ENCODE measurements at places on chromosomes 5 and 9.

- ATAC-seq: no peak
Measured at GRCh38 chr9:102362470-102363132, 624.2 kb upstream of the GRIN3A start.

DNA sequence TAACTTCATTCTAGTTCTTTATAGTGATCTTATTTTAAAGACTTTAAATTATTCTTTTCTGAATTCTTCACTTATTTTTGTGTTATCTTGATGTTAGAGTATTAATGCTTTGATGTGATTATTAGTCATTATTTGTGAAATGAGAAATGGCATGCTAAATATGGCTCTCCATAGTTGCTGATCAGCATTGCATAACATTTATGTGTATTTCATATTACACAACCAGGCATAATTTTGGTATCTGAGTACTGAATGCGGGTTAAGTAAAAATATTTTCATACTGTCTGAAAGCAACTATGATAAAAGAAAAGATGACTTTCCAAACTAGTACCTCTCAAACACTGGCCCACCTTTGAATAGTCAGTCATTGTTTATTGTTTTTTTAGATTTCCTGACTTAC is 41.1 kb upstream of the CCNH start:
- no peak for ATAC-seq

GRCh38 chr5:26553079-26553478 is 485.3 kb downstream of the CDH9 start:
- no peak for ATAC-seq

DNA sequence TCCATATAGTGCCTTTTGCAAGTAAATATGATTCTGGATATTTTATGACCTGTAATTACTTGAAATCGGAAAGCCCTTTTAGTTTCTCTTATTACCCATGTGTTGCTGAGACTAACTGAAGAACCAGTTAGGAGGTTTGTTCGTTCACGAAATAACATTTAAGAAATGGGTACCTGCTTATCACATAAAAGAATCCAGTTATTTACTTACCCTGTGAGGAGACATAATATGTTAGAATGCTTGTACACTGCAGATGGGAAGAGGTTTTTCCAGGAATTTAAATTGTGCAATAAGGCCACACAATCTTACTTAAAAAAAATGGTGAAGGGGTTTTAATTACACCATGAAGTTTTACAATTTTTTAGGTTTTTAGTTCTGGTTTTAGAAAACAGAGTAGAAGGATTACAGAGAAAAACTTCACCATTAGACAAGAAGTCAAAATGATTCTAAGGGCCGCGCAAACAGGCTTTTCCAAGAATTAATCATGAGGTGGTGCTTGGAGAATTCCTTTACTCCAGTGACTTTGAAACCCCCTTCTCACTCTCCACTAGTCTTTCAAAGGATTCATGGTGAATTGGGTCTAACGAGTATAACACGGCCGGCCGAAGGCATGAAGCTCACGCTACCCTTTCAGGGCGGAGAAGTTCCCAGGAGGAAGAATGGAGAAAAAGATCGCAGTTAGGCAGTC is 1.1 kb upstream of the PTGER4 start:
- no peak for ATAC-seq

DNA sequence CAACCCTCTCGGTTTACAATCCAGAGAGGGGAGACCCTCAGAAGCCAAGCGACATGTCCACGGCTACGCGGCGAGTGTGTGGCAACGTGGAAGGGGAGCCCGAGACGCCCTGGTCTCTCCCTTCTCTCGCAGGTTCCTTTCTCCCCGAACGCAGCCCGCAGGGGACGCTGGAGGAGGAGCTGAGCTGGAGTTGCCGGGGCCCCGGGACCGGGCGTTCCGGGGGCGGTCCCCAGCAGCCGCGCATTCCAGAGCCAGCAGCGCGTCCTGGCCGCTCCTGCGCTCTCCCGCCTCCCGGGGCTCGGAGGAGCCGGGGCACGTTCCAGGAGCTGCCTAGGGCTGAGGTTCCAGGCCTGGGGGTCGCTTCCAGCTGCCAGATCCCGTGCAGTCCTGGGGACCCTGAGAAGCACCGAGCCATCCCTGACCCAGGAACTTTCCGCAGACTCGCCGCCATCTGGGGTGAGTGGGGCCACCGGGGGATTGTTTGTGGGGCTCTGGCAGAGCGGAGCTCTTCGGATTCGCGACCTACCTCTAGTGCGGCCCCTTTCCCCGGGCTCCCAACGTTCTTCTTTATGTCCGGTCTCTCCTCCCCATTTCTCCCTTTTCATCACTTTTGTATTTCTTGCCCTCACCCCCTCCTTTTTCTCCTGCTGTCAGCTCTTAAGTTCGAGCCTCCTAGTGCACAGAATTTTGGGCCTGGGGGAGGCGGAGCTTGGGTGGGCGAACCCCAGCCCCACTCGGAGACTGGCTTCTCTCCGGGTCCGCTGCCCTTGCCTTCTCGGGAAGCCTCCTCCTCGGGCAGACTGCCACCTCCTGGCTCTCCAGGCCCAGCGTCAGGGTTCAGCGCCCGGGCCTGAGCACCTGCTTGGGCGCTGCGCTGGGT is at the start of gene SMIM3:
Gene SMIM3 (plus strand): TSS at position 241 of the 880 bp plus-strand sequence. CDS start 16,684 bp downstream, outside the sequence.
- peak; percentile 86 for ATAC-seq

DNA sequence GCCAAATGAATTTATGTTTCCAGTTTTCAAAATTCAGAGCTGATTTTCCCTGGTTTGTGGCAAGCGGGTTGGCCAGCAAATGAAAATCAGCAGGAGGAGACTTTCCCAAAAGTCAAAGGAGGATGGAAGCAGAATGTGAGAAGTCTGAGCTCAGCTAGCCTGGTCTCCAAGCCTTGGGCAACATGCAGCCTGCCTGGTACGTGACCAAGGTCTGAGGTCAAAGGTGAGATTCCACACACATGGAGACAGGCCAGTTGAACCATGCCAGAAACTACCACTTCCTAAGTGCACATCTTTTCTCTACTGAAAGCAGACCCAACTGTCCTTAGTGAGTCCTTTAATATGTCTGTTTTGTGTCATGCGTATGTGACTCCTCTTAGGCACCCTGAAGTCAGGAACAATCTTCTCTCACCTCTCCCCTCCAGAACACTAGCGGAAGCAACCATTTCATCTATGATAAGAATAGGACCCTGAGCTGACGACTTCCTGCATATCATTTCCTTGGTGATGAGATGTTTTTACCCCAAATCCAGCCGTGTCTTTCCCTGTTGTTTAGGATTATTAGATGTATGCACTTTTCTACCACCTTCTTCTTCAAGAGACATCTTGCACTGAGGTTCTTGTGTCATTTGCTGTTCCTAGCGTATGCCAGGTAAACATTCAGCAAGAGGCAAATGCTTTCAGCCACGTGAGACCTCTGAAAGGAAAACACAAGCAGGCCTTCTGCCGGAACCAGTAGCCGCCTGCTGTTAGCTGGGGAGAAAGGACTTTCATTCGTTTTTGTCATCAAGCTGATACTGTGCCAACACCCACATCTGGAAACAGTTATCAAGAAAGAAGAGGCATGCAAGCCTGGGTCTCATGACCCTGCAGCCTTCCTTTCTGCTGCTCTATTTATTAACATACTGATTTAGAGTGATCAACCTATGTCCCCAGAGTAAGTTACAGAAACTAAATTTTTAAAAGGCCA is 9.7 kb upstream of the TGFBI start:
- ATAC-seq: peak; percentile 57

- no peak for ATAC-seq
Measured at GRCh38 chr9:81564632-81565031, 124.7 kb downstream of the TLE1 start.
